ENCODE measurements at places on chromosomes 5 and 9.
A peak's percentile ranks its signal among the peaks of the same experiment; 100 is the strongest.

- DNase-seq: no peak
These were observed 246.4 kb downstream of the PJA2 start for GRCh38 chr5:109163336-109163735.

GRCh38 chr9:71549023-71549422 is 219.3 kb downstream of the CEMIP2 start:
- DNase-seq: no peak

DNA sequence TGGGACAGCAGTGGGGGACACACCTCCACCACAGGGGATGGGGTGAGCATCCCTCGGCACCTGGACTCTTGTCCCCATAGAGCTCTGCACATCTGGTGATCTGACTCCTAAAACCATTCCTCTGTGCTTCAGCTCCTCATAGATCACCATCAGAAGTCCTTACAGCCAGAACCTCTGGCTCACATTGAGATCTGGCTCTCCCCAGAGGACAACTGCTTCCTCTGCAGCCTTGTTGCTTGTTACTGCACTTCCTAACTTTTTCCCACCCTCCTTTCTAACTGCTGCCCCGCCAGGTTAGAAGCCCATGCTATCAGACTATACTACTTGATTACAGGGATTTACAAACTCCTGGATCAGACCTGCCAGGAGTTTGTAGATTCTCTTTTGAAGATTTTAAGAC is 64.5 kb downstream of the ARSB start:
- DNase-seq: no peak

DNA sequence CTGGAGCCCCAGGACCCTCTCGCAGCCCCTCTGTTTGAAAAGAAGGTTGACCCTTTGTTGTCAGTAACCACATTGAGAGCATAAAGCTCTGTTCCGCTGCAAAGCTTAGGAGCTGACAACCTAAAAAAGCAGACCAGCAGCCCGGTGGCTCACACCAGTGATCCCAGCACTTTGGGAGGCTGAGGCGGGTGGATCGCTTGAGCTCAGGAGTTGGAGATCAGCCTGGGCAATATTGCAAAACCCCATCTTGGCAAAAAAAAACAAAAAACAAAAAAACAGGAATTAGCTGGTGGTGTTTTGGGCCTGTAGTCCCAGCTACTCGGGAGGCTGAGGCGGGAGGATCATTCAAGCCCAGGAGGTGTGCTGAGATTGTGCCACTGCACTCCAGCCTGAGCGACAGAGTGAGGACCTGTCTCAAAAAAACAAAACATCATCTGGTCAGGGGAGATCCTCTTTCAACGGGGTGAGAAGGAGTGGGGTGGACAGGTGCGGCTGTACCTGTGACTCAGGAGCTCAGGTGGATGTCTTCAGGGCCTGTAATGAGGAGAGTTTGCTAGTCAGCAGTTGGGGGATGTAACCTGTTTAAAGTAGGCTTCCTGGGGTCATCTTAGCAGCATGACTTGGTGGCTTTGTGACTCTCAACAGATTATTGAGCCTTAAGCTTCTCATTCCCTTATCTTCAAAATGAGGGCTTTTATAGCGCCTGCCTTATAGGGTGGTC is 694 bp upstream of the REEP2 start:
- no peak for DNase-seq

- no peak for DNase-seq
These were observed 38.3 kb upstream of the KCNV2 start for GRCh38 chr9:2679011-2679410.

GRCh38 chr5:76278261-76278789 is 124.8 kb upstream of the IQGAP2 start:
- no peak for DNase-seq

DNA sequence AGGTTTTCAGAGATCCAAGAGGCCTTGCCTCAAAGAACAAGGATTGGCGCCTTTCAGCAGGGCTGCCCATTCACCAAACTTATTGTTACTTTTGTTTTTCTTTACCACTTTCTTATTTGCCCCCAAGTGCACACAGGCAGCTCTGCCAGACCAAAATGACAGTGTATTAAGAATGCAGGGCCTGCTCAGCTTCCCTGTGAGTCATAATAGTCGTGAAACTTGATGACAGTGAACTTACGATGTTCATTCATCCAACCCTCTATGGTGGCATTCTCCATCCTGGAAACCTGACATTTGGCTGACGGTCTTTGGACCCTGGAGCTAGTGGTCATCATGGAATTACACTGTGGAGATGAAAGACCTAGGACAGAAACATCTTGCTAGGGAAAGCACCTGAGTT is 44.3 kb downstream of the UBE2QL1 start:
- DNase-seq: no peak

DNA sequence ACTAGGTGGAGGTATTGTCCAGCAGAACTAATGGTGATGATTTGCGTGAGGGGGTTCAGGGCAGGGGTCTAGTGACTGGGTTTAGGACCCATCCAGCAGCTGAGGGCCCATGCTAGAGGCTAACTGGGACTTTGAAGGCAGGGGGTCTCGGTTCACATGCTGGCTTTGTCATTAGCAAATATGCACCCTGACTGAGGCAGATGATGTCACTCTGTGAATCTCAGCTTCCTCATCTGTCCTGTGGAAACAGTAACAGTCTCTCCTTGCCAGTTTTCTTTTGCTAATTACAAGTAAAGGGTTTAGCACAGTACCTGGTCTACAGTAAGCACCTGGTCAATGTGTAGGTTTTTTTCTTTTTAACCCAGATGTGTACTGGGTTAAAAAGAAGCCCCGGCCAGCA is 5.2 kb downstream of the SH2D3C start:
- DNase-seq: no peak

DNA sequence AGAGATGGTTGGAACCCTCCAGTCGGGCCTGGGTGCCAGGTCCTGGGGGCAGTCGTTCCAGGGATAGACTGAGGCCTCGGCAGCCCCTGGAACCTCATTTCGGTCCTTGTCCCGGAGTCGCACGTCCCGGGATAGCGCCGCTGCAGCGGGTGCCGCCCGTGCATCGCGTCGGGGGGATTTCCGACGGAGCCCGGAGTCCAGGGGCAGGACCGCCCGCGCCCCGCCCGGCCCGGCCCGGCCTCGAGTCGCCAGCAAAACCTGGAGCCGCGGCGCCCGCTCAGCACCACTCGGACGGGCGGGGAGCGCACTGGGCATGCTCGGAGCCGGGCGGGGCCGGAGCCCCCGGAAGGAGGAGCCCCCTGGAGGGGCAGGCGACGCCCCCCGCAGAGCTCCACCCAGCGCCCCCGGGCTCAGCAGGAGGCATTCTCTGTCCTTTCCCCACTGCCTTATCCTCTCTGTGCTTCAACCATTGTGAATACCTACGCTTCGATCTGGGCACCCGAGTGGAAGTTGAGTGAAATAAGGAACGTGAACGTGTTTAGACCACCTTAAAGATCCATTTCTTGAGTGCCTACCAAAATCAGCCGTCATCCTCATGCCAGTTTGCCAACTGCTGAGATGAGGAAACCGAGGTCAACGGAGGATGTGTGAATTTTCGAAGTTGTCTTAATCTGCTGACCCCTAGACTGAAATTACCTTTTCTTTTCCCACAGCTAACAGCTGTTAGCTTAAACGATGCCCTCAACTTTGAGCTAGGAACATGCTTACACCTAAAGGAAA is 1.7 kb upstream of the PTPN3 start:
- DNase-seq: peak; percentile 88

- no peak for DNase-seq
These were observed 1263.3 kb upstream of the CDH9 start for GRCh38 chr5:28301712-28302111.

DNA sequence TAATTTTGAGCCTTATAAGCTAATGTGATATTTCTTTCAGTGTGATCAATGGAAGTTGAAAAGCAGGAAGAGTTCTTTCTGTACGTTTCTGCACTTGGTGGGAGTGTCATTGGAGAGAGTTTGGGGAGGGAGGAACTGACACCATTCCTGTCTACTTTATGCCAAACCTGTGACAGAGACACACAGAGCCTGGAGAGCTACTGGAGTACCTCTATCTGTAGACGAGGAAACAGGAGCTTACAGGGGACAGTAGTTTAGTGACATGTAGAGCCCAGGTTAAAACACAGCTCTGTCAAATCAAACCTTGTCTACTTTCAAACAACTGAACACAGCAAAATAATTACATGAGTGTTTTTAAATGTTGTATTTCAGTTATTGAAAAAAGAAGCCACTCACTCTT is 103.6 kb downstream of the PDE4D start:
- no peak for DNase-seq

DNA sequence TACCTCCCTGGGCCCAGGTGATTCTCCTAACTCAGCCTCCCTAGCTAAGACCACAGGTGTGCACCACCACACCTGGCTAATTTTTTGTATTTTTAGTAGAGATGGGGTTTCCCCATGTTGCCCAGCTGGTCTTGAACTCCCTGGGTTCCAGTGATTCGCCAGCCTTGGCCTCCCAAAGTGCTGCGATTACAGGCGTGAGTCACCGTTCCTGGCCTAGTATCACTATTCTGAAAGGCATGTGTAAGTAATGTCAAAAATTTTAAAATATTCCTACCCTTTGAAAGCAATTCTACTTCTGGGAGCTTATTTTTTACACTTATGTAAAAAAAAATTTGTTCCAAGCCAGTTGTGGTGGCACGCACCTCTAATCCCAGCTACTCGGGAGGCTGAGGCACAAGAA is 27.1 kb upstream of the TLE1 start:
- no peak for DNase-seq

GRCh38 chr5:3047212-3047774 is 295.8 kb upstream of the IRX2 start:
- no peak for DNase-seq

- no peak for DNase-seq
These were observed 52.1 kb upstream of the FSTL4 start for GRCh38 chr5:133664422-133664821.

DNA sequence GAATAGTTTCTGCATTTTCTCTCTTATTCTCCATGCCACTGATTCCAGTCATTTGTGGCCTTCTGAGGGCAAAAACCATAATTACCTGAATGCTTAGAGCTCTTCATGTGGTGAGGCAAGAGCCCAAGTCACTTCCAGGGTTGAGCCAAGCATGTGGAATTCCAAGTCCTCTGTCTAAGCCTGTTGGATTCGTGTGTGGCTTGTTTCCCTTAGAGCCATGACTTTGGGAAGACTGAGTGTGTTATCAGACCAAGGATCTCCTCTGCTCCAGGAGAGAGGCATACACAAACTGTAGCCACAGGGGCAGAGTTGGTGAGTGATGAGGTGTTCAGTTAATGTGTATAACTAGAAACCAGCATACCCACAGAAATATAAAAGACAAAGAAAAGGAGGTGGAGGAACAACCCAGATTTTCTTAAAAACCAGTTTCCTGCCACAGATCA is 27.1 kb downstream of the SLC22A5 start:
- no peak for DNase-seq

DNA sequence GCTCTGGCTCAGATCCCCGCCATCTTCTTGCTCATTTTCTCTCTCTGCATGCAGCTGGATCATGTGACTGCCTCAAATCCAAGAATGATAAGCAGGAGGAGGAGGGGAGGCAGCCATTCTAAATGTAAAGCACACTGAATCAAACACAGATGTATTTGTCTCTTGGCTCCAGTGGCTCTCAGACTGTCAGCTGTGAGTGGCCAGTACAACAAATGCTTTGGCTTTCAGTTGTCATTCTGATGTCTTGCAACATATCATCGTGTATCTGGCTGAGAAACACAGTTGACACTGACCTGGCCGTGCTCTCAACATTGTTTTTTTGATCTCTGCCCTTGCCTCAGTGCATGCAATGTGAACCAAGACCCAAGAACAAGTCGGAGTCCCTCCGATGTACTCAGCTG is 233.1 kb downstream of the ADAMTSL1 start:
- DNase-seq: no peak

GRCh38 chr5:58382131-58382534 is 77.8 kb downstream of the PLK2 start:
- DNase-seq: peak; percentile 20

DNA sequence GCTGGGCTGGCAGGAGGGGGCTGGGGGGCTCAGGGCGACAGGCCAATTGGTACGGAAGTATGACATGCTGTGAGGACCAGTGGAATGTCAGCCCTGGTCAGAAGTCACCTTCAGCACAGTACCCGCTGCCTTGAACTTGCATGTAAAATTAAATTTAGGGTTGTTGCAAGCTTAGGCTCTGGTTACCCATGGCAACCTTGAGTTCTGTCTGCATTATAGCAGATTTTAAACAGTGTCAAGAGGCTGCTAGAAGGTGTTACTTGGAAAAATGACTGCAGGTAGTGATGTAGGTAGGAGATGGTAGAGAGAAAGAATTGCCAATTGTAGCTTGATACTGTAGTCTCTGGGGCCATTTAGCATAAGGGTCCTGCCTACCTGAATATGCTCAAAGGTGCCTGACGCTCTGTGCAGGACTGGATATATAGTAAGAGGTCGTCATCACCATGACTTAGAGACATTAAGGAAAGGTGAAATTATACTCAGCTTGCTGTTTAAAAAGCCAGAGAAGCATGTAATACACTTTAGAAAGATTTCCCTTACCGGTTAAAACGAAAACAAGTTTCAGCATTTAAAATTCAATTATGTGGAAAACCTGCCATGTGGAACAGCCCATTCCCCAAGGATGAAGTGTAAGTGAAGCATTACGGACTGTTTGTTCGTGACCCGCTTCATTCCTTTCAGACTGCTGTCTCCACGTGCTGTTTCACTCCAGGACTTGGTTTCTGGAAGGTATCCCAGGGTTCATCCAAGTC is 169.0 kb downstream of the PDZD2 start:
- no peak for DNase-seq

- DNase-seq: no peak
These were observed 1738.8 kb downstream of the EFNA5 start for GRCh38 chr5:105931881-105932421.

- peak; percentile 62 for DNase-seq
These were observed 106.3 kb upstream of the TRIM32 start for GRCh38 chr9:116580853-116581252.

DNA sequence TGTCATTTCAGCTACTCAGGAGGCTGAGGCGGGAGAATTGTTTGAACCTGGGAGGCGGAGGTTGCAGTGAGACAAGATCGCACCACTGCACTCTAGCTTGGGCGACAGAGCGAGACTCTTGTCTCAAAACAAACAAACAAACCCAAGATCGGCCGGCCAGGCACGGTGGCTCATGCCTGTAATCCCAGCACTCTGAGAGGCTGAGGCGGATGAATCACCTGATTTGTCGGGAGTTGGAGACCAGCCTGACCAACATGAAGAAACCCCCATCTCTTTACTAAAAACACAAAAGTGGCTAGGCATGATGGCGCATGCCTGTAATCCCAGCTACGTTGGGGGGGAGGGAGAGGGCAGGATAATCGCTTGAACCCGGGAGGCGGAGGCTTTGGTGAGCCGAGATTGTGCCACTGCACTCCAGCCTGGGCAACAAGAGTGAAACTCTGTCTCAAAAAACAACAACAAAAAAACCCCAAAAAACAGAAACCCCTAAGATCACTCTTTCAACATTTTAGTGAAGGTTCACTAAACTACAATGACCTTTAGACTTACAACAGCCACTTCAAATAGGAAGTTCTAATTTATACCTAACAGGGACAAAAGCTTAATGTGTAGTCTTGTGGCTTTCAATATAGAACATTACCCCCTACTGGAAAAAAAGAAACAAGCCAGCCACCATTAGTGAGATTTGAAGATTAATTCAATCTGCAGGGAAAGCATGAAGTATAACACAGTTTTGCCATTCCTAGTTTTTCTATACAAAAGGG is 7.0 kb downstream of the HSPA9 start:
- DNase-seq: no peak

- no peak for DNase-seq
These were observed 107.4 kb downstream of the TLE1 start for GRCh38 chr9:81581986-81582385.

- no peak for DNase-seq
These were observed 24.6 kb downstream of the TJP2 start for GRCh38 chr9:69198521-69199220.

Measured in right cardiac atrium (tissue), 5 donors.